ENCODE measurements at places on chromosomes 13 and 19. TPM values are rescaled to one million over a fixed set of nuclear protein-coding genes. Genes with fewer than 3 reads are reported as not detected.

The BSG gene
- total RNA-seq, result 270 TPM

The IRGC gene
- total RNA-seq, result not detected

The COX6B2 gene
- total RNA-seq, result 0.73 TPM

The KIR2DL1 gene
- total RNA-seq, result not detected

The PSG11 gene
- total RNA-seq, result not detected

The PRX gene
- 2.7 TPM for total RNA-seq

The ERICH4 gene
- not detected for total RNA-seq

The LRP3 gene
- total RNA-seq, result 23.8 TPM

The RASAL3 gene
- 1.8 TPM for total RNA-seq

The KCNRG gene
- 2.6 TPM for total RNA-seq

- no peak for DNase-seq
Measured at GRCh38 chr19:34494601-34495000, 13.0 kb downstream of the WTIP start.

DNA sequence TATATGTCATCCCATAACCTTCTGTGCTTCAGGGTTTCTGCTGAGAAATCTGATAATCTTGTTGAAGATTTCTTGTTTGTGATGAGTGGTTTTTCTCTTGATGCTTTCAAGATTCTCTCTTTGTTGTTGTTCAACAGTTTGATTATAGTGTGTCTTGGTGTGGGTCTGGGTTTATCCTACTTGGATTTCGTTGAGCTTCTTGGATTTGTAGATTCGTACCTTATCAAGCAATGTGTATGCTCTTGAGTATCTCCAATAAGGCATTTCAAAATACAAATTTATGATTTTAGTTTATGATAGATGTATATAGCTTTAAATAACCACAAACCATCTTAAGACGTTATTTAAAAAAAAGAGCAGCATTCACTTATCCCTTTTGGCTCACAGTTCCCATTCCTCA lies 57.5 kb downstream of the URI1 start:
- DNase-seq, result no peak

- DNase-seq, result no peak
Measured at GRCh38 chr19:47374876-47375693, 26.0 kb downstream of the DHX34 start.

DNA sequence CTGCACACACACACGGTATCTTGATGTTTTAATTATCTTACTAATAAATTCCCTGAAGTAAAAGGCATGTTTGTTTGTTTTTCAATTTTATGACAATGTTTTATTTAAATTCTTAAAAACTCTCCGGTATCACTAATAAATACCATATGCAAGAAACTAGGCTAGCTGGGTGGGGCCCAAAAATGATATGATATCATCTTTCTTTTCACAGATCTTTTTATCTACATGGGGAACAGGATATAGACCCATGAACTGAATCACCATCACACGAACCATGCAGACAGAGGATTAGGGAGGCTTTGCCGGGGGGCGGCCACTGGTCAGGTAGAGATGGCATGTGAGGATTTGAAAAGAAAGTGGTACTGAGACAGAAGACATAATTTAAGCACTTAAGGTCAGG lies 266.4 kb downstream of the ENOX1 start:
- no peak for DNase-seq

DNA sequence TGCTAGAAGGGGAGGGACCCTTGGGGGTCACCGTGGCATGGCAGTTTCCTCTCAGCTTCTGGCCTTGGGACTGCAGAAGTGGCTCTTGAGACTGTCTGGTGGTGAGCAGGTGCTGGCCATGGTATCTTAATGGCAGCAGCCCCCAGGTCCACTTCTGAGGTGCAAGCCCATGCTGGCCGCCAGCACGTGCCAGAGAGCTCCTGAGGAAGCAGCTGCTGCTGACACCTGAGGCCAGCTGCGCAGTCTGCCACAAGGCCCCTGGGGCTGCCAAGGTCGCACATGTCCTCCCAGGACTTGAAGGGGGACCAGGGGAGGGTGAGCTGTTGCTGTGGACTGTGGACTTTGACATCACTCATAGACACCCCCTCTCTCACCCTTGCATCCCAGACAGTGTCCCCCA lies 48.0 kb downstream of the NFIX start:
- no peak for DNase-seq

DNA sequence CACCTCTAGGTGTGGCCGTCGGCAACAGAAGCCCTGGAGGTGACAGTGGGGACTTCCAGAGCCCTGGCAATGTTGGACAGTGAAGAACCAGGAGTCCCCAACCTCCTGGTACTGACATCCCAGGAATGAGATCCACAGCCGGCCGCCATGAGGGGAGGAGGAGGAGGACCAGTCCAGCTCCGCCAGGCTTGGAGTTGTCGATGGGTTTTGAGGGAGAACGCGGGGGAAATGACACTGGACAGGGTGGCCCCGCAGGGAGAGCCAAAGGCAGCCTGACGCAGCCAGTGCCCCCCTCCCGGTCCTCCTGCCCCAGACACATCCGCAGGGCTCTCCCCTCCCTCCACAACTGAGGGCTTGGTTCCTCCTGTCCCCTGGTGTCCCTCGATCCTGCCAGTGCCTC lies 57.9 kb downstream of the SPACA7 start:
- DNase-seq, result no peak

- DNase-seq, result no peak
Measured at GRCh38 chr13:93889430-93889951, 590.0 kb downstream of the DCT start.

DNA sequence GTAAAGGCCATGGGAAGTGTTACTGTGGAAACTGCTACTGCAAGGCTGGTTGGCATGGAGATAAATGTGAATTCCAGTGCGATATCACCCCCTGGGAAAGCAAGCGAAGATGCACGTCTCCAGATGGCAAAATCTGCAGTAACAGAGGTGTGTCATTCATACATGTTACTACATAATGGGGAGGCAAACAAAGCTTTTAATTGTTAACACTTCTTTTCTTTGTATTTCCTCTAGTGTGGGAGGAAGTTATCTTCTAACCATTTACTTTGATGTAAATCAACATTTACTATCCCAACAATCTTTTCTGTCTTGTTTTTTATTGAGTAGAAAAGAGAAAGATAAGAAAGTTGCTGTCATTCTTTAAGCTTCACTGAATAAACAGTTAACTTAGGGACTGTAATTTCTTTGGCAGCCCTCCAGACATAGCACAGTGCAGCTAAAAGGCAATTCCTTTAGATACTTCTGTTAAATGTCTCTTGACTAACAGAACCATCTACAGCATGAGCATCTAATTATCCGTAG lies 126.9 kb downstream of the ITGBL1 start:
- no peak for DNase-seq

DNA sequence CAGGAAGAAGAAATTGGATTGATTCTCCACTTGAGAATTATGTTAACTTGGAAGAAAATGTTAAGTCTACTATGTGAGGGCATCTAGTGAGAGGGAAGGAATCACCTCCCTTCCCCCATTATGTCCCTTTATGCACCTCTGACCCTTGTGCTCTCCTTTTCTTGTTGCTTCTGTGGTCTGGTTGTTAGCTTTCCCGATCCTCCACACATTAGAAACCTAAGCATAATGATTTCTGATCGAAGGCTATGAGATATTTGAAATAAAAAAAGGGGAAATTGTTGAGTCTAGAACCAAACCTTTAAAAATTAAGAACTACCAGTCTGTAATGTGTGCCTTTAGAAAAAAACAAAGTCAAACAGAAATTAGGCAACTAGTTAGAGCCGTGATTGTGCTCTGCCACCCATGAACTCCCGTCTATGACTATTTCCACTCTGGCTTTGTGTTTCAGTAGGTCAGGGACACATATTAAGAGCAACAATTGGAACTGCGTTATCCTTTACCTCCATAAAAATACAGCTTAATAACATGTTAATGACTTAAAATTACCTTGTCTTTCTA lies 463 bp upstream of the GPC6 start:
- no peak for DNase-seq

- DNase-seq, result no peak
Measured at GRCh38 chr13:43493496-43494000, 293.2 kb downstream of the ENOX1 start.

DNA sequence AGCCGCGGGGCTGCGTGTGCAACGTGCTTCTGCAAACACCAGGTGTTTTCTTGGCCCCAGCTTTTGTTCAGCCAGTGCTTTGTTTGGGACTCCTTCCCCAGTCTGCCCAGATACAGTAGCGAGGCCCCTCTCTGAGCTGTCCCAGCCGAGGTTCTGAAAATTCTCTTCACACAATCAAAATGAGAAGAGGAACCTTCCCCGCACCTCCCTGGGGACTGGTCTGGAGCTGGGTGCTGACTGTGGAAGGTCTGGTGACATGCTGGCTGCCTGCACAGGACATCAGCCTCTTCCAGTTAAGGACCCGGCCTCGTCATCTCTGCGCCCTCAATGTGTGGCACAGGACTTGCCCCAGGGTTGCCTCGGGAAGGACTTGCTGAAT lies 4.2 kb downstream of the ATP4A start:
- no peak for DNase-seq

- no peak for DNase-seq
Measured at GRCh38 chr19:9008667-9009066, 1.5 kb downstream of the MUC16 start.

GRCh38 chr19:3849092-3849491 lies 19.7 kb downstream of the ZFR2 start:
- DNase-seq, result no peak

DNA sequence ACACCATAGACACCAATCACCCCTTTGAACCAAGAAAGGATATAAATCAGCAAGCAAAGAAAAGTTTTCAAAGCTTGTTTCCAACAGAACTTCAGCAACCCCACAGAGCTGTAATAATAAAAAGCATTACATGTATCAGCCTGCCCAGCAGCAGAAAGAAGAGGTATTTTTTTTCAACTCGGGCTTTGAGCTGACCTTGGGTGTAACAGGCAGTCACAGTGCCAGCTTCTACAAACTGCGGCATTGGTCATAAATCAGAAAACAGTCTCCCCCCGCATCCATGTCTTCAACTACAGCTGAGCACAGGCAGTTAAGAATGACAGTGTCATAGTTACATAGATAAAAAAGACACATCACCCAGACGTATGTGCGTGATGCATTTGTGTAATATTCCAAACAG lies 671.0 kb upstream of the SLITRK1 start:
- no peak for DNase-seq

GRCh38 chr19:51196181-51196580 lies 28.7 kb upstream of the CD33 start:
- no peak for DNase-seq

DNA sequence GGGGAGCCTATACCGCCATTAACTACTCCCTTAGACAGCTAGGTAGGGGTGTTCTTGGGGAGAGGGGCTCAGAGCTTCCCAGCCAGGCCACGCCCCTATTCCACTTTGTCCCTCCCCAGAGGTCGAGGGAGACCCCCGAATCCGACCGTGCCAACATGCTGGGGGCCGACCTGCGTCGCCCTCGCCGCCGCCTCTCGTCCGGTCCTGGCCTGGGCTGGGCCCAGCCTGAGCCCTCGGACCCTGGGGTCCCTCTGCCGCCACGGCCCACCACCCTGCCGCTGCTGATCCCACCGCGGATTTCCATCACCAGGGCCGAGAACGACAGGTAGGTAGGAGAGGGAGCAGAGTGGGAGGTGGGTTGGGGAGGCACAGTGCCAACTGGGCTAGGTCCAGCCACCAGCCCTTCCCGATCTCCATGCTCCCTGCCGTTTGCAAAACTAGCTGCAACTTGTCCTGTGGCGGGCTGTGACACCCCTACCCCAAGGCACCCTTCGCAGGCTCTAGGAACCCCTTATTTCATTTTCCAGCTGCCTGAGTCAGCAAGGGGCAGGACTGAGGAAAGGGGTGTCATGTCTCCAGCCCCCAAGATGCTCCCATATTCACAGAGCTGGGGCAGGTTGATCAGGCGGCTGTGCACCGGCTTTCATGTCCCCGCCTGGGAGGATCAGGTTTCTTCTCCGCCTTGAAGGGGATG lies 2.6 kb upstream of the PDE4A start:
- DNase-seq, result no peak

DNA sequence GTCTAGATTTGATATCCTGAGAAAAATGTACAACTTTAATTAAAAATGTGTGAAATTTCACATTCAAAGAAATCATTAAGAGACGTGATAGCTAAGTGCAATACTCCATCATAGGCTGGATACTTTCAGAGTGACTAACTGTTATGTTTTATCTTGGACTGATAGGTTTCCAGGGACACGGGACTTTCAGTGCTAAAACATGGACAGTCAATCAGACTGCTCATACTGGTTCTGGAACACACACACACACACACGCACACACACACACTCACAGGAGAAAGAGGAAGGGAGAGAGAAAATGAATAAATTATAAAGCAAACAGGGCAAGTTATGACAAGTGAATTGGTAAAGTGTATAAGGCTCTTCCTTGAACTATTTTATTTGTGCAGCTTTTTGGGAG lies 955.9 kb downstream of the SLITRK5 start:
- DNase-seq, result no peak

- DNase-seq, result no peak
Measured at GRCh38 chr13:110187641-110188161, 119.3 kb downstream of the COL4A1 start.

DNA sequence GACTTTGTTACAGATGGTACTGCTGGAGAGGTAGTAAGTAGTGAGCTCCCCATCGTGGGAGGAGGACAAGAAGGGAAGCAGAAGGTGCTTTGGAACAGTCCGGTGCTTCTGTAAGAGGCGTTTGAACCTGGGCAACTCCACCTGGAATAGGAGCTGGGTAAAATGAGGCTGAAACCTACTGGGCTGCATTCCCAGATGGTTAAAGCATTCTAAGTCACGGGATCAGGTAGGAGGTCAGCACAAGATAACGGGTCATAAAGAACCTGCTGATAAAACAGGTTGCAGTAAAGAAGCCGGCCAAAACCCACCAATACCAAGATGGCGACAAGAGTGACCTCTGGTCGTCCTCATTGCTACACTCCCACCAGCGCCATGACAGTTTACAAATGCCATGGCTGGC lies 5.1 kb downstream of the ANKLE1 start:
- DNase-seq, result no peak

GRCh38 chr19:35038623-35039512 lies 2.7 kb upstream of the HPN start:
- no peak for DNase-seq

DNA sequence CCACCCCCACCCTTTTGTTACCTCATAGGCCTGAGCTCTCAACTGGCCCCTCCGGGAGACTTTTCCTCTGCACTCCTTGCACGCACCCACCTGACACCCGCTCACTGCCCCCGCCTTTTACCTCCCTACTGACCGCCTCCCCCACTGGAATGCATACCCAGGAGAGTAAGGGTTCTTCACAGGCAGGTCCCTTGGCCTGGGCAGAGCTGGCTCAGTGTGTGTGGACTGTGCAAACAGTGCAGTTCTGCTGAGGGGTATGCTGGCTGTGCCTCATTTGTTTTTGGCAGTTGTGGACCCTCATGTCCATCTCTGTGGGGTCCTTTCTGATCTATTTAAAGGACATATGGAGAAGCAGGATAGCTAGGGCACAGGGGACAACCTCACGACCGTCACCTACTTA lies 5.0 kb downstream of the ZSCAN18 start:
- no peak for DNase-seq

- no peak for DNase-seq
Measured at GRCh38 chr13:50132904-50133357, 117.7 kb downstream of the KCNRG start.
